CMK (cell line): ENCODE measurements at places on chromosomes 5 and 9.

DNA sequence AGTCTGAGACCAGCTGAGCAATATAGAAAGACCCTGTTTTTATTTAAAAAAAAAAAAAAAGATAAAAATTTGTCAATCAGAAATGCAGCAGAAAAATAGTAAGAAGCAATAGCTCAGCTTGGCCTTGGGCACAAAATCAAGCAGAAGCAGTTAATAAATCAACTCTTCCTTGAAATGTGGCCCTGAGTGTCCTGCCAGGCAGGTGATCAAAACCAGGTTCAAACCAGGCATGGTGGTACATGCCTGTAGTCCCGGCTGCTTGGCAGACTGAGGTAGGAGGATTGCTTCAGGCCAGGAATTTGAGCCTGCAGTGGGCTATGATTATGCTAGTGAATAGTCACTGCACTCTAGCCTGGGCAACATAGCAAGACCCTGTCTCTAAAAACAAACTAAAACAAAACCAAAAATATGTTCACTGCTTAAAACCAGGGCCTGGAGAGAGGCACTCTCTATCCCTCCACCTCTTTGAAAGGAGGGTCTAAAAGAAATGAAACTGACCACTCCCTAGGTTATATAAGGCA lies 27.9 kb upstream of the KLF9 start:
- DNase-seq: no peak

GRCh38 chr5:139577689-139578290 lies 16.7 kb downstream of the UBE2D2 start:
- no peak for DNase-seq

DNA sequence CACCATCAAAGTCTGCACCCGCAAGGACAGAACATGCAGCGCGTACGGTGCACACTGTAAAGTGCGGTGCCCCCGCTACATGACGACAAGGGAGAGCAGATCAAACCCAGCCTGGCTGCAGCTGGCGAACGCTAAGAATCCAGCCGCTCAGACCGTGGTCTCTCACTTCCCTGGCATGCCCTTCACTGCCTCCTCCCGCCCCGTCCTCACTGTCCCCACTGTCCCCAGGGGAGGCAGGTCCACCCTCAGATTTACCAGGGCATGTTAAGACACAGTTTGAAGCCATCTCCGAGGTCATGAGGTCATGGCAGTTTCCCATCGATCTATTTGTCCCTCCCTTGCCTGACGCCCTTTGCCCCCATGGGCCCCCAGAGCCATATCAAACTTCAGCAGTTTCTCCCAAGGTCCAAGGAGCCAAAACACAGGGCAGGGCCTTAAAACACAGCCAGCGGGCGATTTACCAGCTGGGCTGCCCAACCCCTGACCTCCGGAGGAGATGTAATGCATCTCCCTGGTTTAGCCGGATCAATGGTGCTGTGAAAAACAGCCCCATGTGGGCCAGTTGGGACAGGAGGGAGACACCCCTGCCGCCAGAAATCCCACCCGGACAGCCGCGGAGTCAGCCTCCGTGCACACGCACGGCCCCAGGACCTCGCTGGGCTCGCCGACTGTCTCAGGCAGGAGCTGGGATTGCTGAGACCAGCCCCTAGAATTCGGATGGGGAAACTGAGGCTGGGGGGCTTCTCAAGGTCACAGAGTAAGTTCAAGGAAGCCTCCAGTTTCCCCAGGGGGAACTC lies 52.3 kb upstream of the FUBP3 start:
- no peak for DNase-seq

DNA sequence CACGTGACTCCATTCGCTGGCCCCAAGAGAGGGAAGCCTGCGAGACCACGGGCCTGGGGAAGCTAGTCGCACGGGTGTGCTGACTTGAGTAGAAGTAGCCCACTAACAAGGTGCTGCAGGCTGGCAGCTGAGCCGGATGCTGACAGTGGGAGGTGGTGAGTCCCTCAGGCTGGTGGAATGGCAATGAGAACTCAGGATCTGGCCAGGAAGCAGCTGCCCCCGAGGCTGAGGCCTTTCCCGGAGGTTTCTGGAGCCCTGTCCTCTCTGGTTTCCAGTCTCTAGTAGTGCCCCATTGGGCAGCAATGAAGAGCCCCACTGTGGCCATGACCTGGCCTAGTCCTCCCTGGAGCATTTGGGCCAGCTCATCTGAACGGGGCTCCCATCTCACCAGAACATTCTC lies 366.7 kb upstream of the IRX4 start:
- DNase-seq: no peak

GRCh38 chr5:1788200-1788599 lies 11.4 kb downstream of the MRPL36 start:
- DNase-seq: no peak

GRCh38 chr5:143290125-143290524 lies 113.4 kb downstream of the NR3C1 start:
- no peak for DNase-seq

- no peak for DNase-seq
Measured at GRCh38 chr9:126411948-126412284, 85.3 kb downstream of the MVB12B start.

- DNase-seq: no peak
Measured at GRCh38 chr5:170634256-170634990, 130.6 kb downstream of the KCNIP1 start.

GRCh38 chr5:56725711-56726411 lies 89.5 kb upstream of the MAP3K1 start:
- DNase-seq: no peak

- DNase-seq: no peak
Measured at GRCh38 chr9:98117984-98118639, 910 bp downstream of the TRIM14 start.
